ENCODE measurements at places on chromosomes 16 and 17. TPM values are rescaled to one million over a fixed set of nuclear protein-coding genes. Genes with fewer than 3 reads are reported as not detected.

C1QTNF8 gene
- total RNA-seq, result not detected

PRRT2 gene
- total RNA-seq, result 10.6 TPM

COX6A2 gene
- not detected for total RNA-seq

KLHL36 gene
- total RNA-seq, result 55.9 TPM

SOX15 gene
- total RNA-seq, result 8.0 TPM

SDR42E2 gene
- 0.18 TPM for total RNA-seq

TBC1D28 gene
- not detected for total RNA-seq

FN3KRP gene
- 25.7 TPM for total RNA-seq

CDRT15 gene
- total RNA-seq, result not detected

WNT9B gene
- 1.1 TPM for total RNA-seq

CDH13 gene
- 5.9 TPM for total RNA-seq

TERB1 gene
- 1.0 TPM for total RNA-seq

ABCC12 gene
- total RNA-seq, result not detected

UNC45B gene
- total RNA-seq, result 0.08 TPM

TBX2 gene
- total RNA-seq, result 266 TPM

TM4SF5 gene
- not detected for total RNA-seq

SDF2 gene
- total RNA-seq, result 49.2 TPM

ATP2C2 gene
- 33.2 TPM for total RNA-seq

MYO15A gene
- total RNA-seq, result 1.8 TPM

TUFM gene
- 150 TPM for total RNA-seq

ALOX12B gene
- 0.62 TPM for total RNA-seq

CTCF gene
- 54.6 TPM for total RNA-seq

KAT2A gene
- total RNA-seq, result 62.8 TPM

ZFHX3 gene
- 60.8 TPM for total RNA-seq

COPS3 gene
- total RNA-seq, result 54.0 TPM

IKZF3 gene
- total RNA-seq, result 24.3 TPM

WFIKKN2 gene
- total RNA-seq, result 0.21 TPM

RPAIN gene
- total RNA-seq, result 41.7 TPM

ADAD2 gene
- 0.42 TPM for total RNA-seq

KRTAP1-1 gene
- total RNA-seq, result not detected

MT1M gene
- total RNA-seq, result 18.8 TPM

HS3ST3B1 gene
- 1.8 TPM for total RNA-seq

KRT31 gene
- not detected for total RNA-seq

SSTR5 gene
- total RNA-seq, result 0.47 TPM

IL17C gene
- not detected for total RNA-seq

SUMO2 gene
- total RNA-seq, result 326 TPM

STAC2 gene
- 1.6 TPM for total RNA-seq

CNGB1 gene
- 1.5 TPM for total RNA-seq

ZG16 gene
- total RNA-seq, result not detected

TBC1D26 gene
- total RNA-seq, result 0.47 TPM

FBXL19 gene
- total RNA-seq, result 25.7 TPM

GPR179 gene
- 0.05 TPM for total RNA-seq

TTYH2 gene
- total RNA-seq, result 8.2 TPM

KRT32 gene
- not detected for total RNA-seq

CA5A gene
- not detected for total RNA-seq

NLRC3 gene
- total RNA-seq, result 3.0 TPM

DHRS7B gene
- total RNA-seq, result 20.2 TPM

CSH2 gene
- not detected for total RNA-seq

AANAT gene
- total RNA-seq, result not detected

SEC14L1 gene
- total RNA-seq, result 66.7 TPM

MMP25 gene
- 0.78 TPM for total RNA-seq

CD300LF gene
- 2.5 TPM for total RNA-seq

LITAFD gene
- total RNA-seq, result not detected

CHST5 gene
- 0.26 TPM for total RNA-seq
